Hair follicle dermal papilla cell (primary cell): ENCODE measurements at places on chromosomes 13 and 19. TPM values are rescaled to one million over a fixed set of nuclear protein-coding genes. Genes with fewer than 3 reads are reported as not detected.

The PPM1N gene
- 0.61 and 1.8 TPM in 2 replicates for total RNA-seq

The CFAP97D2 gene
- total RNA-seq = not detected in 2 replicates

The F10 gene
- total RNA-seq = 5.7 and 10.6 TPM in 2 replicates

The PROZ gene
- not detected in 2 replicates for total RNA-seq

The NAPSA gene
- total RNA-seq = not detected in 2 replicates

The MUC16 gene
- total RNA-seq = not detected in 2 replicates

The ANKLE1 gene
- total RNA-seq = 0.65 TPM in 1 of 2 replicates, not detected in the other

The CFD gene
- total RNA-seq = 33.5 and 41.1 TPM in 2 replicates

The CLDN10 gene
- not detected in 2 replicates for total RNA-seq

The OSCAR gene
- 0.16 and 0.36 TPM in 2 replicates for total RNA-seq

The ZNF506 gene
- 14.7 and 20.6 TPM in 2 replicates for total RNA-seq

The CCL25 gene
- total RNA-seq = not detected in 2 replicates

The C19orf73 gene
- total RNA-seq = 0.36 TPM in 1 of 2 replicates, not detected in the other

The CDADC1 gene
- 2.4 and 3.1 TPM in 2 replicates for total RNA-seq

The EPN1 gene
- total RNA-seq = 79.2 and 93.9 TPM in 2 replicates

The SLAIN1 gene
- 0.16 TPM in 1 of 2 replicates, not detected in the other for total RNA-seq

The PRRG2 gene
- total RNA-seq = 2.2 TPM in 1 of 2 replicates, not detected in the other

The LHB gene
- 0.49 and 0.61 TPM in 2 replicates for total RNA-seq

The VSIG10L gene
- 0.49 and 0.81 TPM in 2 replicates for total RNA-seq

The CHMP2A gene
- 70.1 and 97.5 TPM in 2 replicates for total RNA-seq

The ZNF569 gene
- 6.3 and 6.8 TPM in 2 replicates for total RNA-seq

The SIAH3 gene
- total RNA-seq = not detected in 2 replicates

The DNAAF3 gene
- 0.24 TPM in 1 of 2 replicates, not detected in the other for total RNA-seq

The ZNF575 gene
- 0.32 TPM in 1 of 2 replicates, not detected in the other for total RNA-seq

The FBXO17 gene
- 28.4 and 34.6 TPM in 2 replicates for total RNA-seq

The ALOX5AP gene
- not detected in 2 replicates for total RNA-seq

The ATP1A3 gene
- total RNA-seq = not detected in 2 replicates

The OR7A5 gene
- not detected in 2 replicates for total RNA-seq

The ZFP14 gene
- 2.4 and 2.9 TPM in 2 replicates for total RNA-seq

The HCN2 gene
- total RNA-seq = 2.4 and 2.9 TPM in 2 replicates

The ATP4B gene
- total RNA-seq = not detected in 2 replicates

The SRRM5 gene
- total RNA-seq = 0.24 TPM in 1 of 2 replicates, not detected in the other

The UPK1A gene
- not detected in 2 replicates for total RNA-seq

The RNF225 gene
- 0.32 TPM in 1 of 2 replicates, not detected in the other for total RNA-seq

The MISP gene
- total RNA-seq = under 0.01 TPM in 1 of 2 replicates, not detected in the other

The LPAR2 gene
- 3.5 and 3.7 TPM in 2 replicates for total RNA-seq

The ZNF497 gene
- total RNA-seq = 0.81 and 1.2 TPM in 2 replicates

The ABHD13 gene
- 9.7 and 11.5 TPM in 2 replicates for total RNA-seq

The ZNF835 gene
- total RNA-seq = 0.49 and 0.97 TPM in 2 replicates

The PRTN3 gene
- not detected in 2 replicates for total RNA-seq

The DHDH gene
- not detected in 2 replicates for total RNA-seq

The SLC8A2 gene
- total RNA-seq = 0.97 TPM in 1 of 2 replicates, not detected in the other

The CGB2 gene
- not detected in 2 replicates for total RNA-seq

The NPAS1 gene
- total RNA-seq = 0.16 and 0.61 TPM in 2 replicates

The CEBPG gene
- total RNA-seq = 19.9 and 27.9 TPM in 2 replicates

The PTH2 gene
- total RNA-seq = not detected in 2 replicates
